Renal pelvis (tissue), 12 donors: ENCODE measurements at places on chromosomes 5 and 9. TPM values are rescaled to one million over a fixed set of nuclear protein-coding genes. Genes with fewer than 3 reads are reported as not detected.

IFNA21 gene
- polyA plus RNA-seq, result 0.17 TPM

ADGRD2 gene
- polyA plus RNA-seq, result 0.19 TPM

IFNA2 gene
- not detected for polyA plus RNA-seq

GDA gene
- 0.34 TPM for polyA plus RNA-seq

DNA sequence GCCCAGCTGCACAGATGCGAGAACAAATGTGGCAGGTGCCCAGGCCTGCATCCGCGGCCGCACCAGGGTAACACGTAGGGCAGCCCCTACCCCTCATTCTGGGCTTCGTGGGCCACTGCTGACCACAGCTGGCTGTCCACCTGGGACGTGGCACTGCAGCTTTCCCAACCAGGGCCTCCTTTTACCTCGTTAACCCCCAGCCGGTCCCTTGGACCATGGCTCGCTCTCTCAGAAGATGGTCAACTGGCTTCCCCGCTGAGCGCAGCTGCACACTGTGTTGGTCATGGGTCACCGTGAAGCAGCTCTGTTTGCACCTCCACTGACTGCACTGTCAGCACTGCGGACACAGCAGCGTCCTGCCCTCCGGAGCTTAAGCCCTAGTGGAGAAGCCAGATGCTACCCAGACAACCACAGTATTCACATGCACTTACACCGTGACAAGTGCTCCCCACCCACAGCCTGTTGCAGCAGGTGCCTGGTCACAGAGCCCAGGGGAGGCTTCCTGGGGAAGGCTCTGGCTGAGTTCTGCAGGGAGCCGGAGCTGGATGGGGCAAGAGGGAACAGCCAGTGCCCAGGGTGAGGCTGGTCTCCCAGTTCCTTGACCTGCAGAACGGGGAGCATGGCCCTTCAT, 10.5 kb upstream of the PLEKHG4B start:
- no peak for DNase-seq

GRCh38 chr9:36401897-36402480, 1.9 kb upstream of the RNF38 start:
- DNase-seq, result no peak

DNA sequence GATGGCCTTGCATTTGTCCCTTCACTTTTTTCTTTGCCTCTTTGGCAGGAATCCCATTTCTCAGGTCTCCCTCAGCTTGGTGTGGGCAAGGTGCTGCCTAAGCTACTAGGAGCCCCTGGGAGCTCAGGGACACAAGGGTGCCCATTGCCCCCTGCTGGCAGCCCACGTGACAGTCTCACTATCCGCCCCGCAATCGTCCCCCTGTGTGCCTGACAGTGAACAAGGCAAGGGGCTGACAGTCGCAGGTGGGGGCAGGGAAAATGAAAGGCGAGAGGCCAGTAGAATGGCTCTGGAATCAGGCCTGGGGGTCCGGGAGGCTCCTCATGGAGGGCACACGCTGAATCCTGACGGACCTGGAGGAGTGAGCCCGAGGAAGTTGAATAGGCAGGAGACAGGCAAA, 2.0 kb upstream of the PCDH12 start:
- no peak for DNase-seq

- DNase-seq, result no peak
These were observed 11.5 kb downstream of the PDLIM4 start for GRCh38 chr5:132268769-132269551.

GRCh38 chr9:5514617-5515260, 4.4 kb downstream of the PDCD1LG2 start:
- no peak for DNase-seq

DNA sequence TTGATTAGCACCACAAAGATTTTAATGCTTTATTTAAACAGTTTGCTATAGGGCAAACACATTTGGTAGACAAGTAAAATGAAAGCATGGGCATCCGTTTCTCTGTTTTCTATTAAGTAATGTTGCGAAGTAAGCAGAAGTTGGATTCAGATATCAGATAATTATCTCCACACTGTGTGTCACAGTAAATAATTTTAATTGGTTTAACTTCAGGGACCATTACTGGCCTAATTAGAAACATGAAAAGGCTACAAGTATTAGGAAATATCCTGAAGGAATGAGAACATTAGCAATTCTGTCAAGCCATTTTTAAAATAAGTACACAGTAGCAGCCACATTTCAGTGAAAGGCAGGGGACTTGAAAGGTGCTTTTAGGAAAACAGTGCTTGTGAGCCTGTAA, 975.4 kb downstream of the NR2F1-AS1 start:
- no peak for DNase-seq

DNA sequence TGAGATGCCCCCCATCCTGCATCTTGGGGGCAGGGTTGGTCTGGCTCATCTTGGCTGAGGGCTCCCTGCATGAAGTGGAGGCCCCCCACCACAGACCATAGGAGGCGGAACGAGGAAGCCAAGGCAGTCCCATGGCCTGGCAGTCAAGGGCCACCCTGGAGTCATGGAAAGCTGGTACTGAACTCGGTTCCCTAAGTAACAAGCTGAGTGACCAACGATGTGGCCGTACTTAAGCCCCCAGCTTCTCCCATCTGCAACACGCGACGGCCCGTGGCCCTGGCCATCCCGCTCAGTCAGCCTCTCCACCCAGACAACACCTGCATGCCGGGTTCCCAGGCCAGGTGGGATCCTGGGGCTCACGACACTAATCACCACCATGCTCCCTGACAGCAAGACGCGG, 17.1 kb downstream of the BRD3 start:
- DNase-seq, result no peak

DNA sequence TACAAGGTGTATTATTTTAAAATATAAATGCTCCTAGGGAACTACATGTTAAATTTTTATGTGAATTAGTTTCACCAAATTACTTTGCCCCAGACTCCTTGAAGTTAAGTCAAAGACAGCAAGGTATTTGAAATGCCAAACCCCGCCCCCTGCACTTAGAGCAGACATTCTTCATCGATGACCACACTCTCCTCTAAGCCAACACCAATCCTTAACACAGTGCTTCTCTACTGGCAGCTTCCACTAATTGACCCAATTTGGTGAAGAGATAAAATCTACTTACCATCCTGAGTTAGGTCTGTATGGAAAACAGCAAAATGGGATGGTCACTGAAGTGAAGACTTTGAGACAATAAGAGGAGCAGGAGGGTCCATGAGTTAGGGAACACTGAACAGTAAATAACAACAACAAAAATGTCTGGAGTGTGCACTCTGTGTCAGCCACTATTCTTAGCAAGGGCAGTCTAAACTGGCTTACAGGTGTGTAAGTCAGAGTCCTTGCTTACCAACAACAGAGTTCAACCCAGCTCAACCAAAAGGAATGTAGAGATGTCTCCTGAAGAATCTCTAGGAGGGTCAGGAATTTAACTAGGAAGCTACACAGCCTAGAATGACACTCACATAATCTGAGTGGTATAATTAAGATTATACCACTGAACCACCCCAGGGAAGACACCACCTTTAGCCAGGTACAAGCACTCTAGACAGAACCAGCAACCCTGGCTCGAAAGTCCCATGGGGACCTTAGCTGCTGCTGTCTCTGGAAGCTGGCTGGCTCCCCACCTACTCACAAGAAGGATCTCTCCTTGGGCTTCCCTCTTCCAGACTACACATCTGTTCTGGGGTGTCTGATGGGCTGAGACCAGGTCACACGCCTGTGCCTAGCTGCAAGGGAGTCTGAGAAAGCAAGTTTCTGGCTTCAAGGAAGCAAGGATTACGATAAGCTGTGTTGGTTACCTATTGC, 8.8 kb upstream of the UBE2QL1 start:
- DNase-seq, result no peak

DNA sequence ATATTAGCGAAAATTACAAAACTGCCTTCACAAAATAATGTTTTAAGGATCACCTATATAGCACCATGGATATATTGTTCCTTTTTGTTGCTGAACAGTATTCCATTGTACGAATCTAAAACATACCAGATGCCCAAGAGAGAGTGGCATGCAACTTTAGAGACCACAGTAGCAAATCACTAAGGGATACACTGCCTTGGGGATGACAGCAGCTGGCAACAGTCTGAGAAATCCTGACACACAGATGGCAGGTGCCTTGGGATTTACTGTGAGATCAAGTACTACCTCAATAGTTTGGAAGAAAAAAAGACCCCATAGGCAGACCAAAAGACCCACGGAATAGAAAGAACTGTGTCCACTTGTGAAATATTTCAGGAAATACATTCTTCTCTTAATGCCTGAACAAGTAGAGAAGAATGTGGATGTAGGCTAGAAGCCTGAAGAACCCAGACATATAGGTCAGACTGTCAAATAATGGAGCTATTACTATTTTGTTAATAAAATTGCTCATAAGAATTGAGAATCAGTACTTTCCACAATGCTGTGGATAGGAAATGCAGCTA, 53.4 kb downstream of the PLPP1 start:
- DNase-seq, result no peak

DNA sequence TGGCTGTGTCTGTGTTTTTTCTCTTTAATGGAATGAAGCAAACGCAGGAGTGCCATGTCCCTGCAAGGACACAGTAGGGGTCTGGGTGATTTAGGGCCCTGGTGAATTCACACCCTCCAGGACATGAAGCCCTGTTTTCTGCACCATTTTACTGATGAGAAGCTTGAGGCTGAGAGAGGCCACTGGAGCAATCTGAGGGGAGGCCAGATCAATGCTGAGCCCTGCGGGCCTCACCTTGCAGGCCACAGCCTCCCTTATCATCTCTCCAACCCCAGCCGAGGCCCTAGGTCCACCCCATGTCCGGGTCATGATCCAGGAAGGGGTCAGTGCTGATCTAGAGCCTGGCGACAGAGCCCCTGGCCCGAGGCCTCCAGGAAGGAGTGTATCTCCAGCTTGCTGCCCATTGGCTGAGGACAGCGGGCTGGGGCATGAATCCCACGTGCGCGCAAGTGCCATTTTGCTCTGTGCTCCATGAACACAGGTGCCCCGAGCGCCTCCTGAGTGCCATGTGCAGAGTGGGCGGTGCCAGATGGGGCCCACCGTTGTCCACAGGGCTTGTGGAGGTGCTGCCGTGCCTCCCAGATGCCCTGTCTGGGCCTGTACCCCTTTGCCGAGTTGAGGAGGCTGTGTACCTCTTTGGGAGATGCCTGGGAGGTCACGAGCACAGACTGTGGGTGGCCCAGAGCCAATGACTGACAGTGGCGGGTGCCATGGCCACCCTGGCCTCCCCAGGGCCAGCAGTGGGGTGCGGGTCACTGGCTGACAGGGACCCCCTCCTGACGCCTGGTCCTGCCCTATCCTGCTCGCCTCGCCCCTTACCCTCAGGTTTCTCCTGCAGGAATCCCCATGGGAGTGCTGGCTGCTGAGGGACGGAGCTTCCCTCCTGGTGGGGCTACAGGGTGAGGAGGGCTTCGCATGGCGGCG, 32.3 kb upstream of the LPCAT1 start:
- no peak for DNase-seq

DNA sequence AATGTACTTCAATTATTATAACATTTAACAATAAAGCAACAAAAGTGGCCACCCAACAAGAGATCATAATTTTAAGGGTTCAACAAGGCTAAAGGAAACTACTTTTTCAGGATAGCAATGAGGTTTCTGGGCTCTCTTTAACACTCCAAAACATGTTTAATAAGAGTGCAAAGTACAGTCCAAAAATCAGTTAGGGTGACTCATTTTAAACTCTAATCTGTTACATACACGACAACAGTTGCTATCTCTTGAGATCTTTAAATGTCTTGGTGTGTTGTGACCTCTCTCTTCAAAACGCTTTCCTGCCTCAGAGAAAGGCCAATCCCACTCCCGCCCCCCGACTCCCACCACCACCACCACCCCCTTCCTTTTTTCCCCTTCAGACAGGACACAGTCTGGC, 11.5 kb downstream of the NFIB start:
- no peak for DNase-seq

DNA sequence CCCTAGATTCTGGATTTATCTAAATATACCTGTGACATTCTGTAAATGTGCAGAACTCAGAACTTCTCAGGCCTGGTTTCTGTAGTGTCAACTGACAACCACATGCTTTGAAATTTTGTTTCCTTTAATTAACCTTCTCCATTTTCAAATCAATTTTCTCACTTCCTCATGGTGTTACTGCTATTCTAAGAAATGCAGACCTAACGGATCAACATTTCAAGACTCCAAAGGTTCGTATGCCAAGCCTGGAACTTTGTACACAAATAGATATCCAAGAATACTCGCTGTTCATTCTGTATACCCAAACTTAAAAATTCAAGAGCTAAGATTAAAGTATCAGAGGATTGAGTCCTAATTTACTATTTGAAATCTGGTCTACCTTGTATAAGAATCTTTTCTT, 88.1 kb downstream of the SLC24A2 start:
- no peak for DNase-seq

GRCh38 chr5:169723103-169723831, 86.2 kb downstream of the DOCK2 start:
- DNase-seq, result no peak

GRCh38 chr5:154898210-154898609, 39.8 kb downstream of the CNOT8 start:
- no peak for DNase-seq

DNA sequence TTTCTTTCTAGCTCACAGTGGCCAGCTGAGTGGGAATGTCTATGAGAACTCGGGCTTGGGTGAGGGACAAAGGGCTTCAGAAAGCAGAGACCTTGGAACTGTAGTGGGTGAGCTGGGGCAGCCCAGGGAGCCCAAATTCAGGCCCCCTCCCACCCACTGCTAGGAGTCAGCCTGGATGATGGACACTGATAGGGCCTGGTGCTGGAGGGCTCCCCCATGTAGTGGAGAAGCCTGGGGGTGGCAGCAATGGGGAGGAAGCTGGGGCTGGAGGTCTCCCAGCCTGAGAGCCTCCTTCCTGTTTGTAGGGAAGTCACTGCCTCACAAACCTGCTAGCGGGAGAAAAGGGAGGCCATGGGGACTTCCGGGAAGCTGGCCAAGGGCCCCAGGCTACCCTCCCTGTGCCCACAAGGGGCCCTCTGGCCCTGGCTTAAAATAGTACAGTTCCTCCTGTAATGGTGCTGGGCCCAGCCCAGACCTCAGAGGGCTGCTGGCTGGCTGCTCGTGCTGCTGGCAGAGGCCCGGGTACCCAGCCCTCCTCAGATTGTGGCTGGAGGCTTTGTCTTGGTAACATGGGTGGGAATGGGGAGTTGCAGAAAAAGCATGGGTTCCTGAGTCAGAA, 6.3 kb upstream of the NR5A1 start:
- DNase-seq, result no peak

DNA sequence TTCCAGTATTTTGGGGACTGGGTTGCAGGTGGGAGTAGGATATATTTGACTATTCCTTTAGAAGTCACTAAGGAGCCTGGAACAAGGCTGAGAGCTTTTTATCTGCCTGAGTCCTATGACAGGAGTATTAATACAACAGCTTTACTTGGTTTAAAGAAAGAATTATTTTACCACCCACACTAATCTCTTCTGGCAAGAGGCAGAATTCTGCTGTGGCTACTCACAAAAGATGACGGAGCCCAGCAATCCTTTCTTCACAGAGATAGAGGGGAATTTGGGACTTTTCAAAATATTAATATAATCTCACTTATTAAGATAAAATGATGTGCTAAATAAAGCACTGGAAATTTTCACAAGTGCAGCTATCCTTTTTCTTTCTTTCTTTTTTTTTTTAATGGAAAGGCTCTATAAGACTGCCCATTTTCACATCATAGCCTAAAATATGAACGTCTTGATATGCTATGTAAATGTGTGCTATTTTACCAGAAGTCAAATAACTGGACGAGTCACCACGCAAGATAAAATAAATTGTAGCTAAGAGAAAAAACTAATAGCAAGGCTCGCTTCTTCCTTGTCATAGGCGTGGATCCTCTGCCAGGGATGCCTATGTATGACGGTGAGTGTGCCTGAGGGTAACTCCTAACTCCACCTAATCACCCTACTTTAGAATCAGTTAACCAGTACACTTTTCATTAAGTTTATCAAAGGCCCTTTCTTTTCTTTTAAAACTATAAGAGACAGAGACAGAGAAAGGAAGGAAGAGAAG, 76.3 kb downstream of the ZNF608 start:
- DNase-seq, result no peak
